CD8-positive, alpha-beta memory T cell (primary cell): ENCODE measurements at places on chromosomes 4 and X. TPM values are rescaled to one million over a fixed set of nuclear protein-coding genes. Genes with fewer than 3 reads are reported as not detected.

DNA sequence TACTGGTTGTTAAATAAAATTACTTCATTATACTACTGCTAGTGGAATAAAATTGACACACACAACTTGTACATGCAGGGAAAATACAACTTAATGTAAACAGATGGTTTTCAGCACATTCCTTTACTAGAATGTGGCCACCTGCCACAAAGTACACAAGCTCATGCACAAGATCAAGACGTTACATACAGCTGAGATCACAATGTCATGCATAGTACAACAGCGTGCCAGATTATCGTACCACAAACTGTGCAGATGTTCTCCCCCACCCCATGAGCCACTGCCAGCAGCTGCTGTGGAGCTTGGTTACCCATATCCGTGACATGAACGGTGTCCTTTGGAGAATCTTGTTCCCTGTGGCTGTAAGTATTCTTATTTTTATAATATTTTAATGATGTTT lies 27.7 kb downstream of the FBXO8 start:
- DNase-seq, result no peak

Gene THOC2
- 63.0 TPM for total RNA-seq

DNA sequence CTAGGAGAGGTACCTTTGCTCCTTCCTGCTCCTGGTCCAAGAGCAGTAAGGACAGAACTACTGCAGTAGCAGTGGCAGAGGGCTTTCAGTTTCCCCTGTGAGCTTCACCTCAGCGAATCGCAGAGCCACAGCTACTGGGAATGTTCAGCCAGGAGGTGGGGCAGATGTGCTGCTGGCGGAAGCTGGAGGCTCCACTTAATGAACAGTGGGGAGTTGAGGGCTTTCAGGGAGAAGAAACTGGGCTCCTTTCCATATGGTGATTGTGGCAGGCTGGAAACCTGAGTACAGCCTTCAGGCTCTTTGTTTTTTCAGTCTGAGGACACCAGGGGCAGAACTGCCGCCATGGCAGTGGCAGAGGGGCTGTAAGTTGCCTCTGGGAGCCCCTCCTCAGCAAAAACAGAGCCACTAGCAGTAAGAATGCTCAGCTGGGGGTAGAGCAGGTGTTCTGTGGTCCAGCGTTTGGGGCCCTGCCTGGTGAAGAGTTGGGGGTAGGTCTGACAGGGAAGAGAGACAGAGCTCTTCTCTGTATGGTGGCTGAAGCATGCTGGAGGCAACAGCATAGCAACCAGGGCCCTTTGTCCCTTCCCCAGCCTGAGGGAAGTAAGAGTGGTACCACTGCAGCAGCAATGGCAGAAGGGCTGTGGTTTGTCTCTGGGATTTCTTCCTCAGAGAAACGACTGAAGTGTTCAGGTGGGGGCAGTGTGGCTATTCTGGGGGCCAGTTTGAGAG lies 106.0 kb upstream of the GRXCR1 start:
- DNase-seq, result no peak

Gene PRIMPOL
- total RNA-seq, result 19.0 TPM

Gene CFAP99
- total RNA-seq, result 0.07 TPM

GRCh38 chrX:118225711-118226428 lies 109.3 kb upstream of the KLHL13 start:
- DNase-seq, result no peak

DNA sequence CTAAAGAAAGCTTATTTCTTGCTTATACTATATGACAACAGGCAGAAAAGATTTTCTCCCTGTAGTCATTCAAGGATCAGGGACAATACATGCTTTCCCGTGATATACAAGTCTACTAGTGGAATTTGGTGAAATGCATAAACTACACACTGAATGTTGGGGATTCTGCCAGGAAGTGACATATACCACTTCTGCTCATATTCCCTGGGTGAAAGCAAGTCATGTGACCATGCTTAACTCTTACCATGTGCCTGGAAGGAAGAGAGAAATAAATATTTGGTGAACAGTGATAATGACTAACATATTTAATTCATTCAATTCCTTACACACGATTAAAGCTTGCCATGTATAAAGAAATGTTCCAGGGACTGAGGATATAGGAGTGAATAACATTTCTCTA lies 534.6 kb downstream of the PPARGC1A start:
- no peak for DNase-seq

DNA sequence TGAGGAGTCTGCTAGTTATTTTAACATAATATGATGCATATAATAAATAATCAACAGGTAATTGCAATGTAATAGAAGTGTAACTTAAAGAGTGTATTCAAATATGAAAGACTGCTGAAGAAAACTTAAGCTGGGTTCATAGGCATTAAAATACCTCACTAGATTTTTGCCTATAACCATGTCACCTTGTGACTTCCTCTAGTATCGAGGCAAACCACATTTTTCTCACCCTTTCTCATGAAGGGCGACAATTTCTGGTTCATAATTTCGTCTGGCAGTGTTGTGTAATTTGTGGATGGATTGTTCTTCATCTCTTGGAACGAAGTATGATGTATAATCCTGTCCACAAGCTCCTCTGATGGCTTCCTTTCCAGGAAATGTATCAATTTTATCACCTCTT lies 16.0 kb downstream of the SULT1E1 start:
- no peak for DNase-seq

GRCh38 chr4:7987148-7987989 lies 47.7 kb upstream of the AFAP1 start:
- DNase-seq, result peak; percentile 67

Gene RPS6KA6
- total RNA-seq, result 0.20 TPM
